ENCODE measurements at places on chromosomes 12 and 14.

GRCh38 chr12:8697120-8697475, 693 bp upstream of the RIMKLB start:
- peak; percentile 34 for DNase-seq

GRCh38 chr14:55488204-55488603, 47.8 kb upstream of the TBPL2 start:
- DNase-seq, result no peak

DNA sequence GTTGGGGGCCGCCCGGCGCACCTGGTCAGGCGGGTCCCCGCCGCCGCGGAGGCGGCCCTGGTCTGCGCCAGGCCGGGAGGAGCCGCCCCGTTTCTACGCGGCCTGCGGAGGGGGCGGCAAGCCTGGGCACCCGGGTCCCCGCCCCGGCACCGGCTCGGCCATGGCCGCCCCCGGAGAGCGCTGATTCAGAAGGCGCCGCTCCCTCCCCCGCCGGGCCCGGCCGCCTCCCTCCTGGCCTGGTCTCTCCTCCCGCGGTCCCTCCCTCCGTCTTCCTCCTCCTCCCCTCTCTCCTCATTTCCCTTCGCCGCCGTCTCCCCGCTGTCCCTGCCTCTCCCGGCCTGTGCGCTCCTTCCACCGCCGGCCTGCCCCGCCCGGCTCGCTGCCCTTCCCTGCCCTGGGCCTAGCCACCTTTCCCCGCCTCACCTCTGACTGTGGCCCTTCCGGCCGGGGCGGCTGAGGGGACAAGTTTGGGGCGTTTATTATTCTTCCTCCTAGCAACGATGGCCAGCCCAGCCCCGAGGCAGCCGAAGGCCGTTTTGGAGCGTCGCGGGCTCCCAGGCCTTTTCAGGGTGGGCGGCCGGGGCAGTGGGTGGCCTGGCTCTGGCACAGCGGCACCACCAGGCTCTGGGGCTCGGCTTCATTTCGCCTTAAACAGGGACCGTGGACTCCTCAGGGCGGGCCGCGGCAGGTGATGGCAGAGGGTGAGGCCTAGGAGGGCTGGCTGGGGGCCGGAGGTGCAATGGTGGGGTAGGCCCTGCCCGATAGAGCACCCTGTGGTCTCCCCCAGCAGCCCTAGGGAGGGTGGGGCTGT, 768 bp downstream of the CEP170B start:
- DNase-seq, result peak; percentile 70

DNA sequence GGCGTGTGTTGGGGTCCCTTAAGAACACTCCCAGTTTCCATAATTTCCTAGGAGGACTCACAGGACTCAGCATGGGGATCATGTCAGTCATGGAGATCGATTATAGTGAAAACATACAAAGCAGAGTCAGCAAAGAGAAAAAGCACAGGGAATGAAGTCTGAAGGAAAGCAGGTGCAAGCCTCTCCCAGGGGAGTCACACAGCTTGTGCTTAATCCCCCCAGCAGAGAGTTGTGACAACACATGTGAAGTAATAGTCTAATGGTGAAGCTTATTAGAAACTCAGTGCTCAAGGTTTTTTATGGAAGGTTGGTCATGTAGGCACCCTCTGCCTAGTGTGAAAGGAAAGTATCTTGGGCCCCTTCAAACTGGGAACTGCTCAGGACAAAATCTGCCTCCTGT, 149.0 kb upstream of the SEL1L start:
- no peak for DNase-seq

- DNase-seq, result no peak
These were observed 18.8 kb downstream of the PLXNC1 start for GRCh38 chr12:94167071-94167755.

DNA sequence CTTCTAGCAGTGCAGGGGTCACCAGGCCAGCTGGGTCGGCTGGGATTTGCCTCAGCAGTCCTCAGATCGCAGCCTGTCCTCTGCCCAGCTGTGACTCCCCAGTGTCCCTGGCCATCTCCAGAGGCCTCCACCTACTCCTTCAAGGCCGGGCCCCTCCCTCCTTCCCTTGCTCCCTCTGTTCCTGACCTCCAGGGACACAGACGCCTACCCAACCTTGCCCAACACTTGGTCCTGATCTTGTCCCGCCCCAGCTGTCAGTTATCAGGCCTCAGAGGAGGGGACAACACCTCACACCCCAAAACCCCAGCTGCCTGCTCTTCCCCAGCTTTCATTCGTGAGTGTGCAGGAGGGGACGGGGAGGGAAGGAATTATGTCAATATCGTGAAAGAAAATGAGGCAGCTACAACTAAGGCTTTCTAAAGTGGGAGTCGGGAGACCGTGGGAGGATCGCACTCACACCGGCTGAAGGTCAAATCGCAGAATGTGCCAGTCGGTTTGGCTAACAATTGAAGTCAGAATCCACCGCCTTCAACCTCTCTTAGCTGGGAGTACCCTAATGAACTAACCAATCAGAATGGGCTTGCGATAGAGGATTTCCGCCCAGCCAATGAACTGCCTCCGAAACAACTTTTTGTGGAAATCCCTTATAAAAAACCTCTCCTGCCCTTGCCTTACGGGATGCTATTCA, 9.4 kb upstream of the PLBD2 start:
- DNase-seq, result no peak

- DNase-seq, result no peak
These were observed 10.1 kb downstream of the TMEM179 start for GRCh38 chr14:104594310-104595046.

DNA sequence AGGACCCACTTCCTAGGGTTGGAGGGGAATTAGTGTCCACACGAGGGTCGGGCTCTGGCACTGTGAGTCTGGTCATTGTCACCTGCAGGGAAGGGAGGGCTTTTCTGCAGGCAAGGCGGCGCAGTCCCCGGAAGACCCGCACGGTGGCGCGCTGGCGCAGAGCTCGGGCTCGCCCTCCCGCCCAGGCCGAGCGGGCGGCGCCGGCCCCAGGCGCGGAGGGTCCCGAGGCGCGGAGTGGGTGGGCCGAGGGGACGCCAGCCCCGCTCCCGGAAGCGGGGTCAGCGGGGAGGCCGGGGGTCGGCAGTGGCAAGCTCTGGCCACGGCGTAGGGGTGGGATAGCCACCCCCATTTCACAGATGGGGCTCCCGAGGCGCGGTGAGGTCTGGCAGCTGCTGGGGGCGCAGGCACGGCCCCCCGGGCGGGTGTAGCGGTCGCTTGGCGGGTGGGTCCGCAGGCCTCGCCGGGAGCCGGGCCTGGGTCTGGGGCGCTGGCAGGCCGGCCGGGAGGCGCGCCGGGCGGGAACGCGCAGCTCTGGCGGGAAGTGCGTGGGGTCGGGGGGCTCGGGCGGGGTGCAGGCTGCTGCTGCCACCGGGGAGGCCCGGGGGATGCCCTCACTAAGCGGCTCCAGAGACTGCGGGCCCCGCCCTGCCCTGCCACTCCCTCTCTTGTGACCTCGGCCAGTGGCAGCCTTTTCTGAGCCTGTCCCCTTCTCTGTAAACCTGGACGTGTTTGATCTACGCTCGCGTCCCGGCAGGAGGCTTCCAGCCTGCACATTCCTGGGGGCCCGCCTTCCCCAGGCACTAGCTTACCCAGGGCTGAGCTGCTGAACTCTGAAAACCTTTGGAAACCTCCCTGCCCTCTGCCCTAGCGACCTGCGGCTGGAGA, 46.1 kb downstream of the CYP46A1 start:
- peak; percentile 22 for DNase-seq

- DNase-seq, result no peak
These were observed 30.3 kb upstream of the CLIP1 start for GRCh38 chr12:122452701-122453285.

DNA sequence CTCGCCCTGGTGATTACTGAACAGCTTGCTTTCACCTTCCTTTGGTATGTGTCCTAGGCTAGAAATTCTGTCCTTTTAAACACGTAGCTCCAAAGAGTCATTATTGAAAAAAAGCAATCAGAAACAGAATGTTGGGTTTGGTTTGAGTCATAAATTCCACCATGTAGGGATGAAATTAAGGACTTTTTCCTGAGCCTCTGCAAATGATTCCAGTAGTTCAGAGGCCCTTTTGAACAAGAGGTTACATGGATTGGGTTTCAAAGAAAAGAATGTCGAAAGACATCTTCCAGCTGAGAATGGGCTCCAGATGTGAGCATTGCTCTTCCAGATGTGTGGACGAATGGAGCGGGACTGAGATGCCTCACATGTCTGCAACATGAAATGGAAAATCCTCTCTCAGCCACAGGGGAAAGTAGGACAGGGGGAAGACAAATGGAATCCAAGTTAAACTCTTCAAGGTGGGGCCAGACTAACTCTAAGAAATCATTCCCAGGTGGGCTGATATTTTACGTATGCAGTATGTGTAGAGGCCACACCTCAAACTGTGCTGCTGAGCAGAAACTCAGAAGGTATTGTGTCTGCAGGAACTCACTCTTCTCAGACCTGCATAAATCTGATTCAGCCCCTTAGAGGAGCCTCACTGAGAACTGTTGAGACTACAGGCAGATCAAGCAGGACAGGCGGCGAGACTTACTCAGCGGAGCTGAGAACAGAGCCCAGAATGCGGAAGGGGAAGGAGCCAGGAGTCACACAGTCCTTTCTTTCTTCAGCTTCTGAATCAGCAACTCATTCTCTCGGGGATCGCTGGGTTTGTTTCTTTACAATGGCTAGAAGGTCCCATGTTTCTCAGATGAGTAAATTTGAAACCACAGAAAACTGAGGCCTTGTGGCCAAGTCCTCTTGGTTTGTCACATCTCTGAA, 23.3 kb upstream of the EMP1 start:
- DNase-seq, result peak; percentile 98

GRCh38 chr12:127550271-127550670, 716.7 kb upstream of the TMEM132C start:
- peak; percentile 48 for DNase-seq

- DNase-seq, result no peak
These were observed 953.3 kb downstream of the TRHDE start for GRCh38 chr12:73225371-73225937.

GRCh38 chr12:22733756-22734155, 108.8 kb downstream of the ETNK1 start:
- peak; percentile 73 for DNase-seq

DNA sequence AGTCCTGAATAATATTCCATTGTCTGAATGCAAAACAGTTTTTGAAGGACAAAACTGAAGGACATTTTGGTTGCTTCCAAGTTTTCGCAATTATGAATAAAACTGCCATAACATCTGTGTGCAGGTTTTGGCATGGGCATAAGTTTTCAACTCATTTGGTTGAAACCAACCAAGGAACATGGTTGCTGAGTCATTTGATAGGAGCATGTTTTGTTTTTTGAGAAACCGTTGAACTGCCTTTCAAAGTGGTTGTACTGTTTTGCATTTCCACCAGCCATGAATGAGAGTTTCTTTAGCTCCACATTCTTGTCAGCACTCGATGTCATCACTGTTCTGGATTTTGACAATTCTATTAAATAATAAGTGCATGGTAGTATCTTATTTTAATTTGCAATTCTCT, 23.0 kb upstream of the GSG1 start:
- DNase-seq, result peak; percentile 37

- DNase-seq, result no peak
These were observed 23.6 kb downstream of the BDKRB1 start for GRCh38 chr14:96279564-96279963.

DNA sequence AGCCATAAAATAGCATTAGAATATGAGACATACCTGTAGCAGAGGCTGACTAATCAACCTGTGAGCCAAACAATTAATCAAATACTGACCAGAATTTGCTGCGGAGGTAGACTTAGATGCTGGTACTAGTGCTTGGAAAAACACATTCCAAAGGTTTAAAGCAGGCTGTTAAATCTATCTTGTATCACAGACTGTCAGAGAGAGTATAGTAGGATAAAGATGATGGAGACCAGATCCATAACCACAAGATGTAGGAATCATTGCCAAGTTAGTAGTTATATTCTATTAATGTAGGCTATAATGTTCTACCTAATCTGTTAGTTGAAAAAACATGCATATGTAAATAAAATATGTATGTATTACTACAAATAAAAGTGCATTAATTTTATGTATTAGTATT, 726.2 kb downstream of the SLC6A15 start:
- DNase-seq, result no peak

DNA sequence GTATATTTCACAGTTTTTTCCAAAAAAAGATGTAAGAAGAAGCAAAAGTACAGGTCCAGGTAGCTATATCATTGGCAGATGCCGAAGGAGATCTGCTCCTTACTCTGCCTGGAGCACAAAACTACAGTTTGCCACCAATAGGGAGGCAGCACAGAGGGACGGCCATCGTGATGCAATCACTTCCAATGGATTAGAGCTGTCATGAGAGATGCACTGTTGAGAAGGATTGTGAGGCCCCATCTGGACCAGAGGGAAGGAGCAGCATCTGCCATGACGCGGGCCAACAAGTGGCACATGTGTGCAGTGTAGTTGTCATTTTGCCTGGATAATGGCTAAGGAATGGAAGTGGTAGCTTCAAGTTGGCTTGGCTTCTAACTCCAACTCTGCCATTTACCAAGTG, 318.8 kb upstream of the FKBP4 start:
- DNase-seq, result no peak

DNA sequence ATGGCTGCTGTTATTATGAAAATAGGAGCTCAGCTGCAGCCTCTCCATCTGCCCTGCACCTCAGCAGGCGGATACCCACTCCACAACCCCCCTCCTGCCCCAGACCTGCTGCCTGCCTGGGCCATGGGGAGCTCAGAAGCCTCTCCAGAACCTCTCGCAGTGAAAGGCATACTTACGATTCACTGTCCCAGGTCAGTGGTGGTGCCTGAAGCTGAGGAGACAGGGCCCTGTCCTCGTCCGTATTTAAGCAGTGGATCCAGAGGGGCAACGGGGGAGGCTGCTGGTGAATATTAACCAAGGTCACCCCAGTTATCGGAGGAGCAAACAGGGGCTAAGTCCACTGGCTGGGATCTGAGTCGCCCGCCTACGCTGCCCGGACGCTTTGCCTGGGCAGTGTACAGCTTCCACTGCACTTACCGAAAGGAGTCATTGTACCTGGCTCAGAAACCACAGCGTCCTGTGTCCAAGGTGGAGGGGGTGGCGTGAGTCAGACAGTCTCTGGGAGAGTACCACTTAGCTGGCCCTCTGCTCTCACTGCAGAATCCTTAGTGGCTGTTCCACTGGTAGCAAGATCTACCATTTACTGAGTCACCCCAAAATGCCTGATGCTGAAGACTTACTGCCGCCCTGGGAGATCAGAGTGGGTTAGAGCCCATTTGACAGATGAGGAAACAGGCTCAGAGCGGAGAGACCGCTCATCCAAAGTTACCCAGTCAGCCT, at the start of gene SERPINA1:
Gene SERPINA1 (minus strand): TSS at position 219 of the 720 bp plus-strand sequence. CDS start 5,365 bp downstream, outside the sequence.
- peak; percentile 51 for DNase-seq

DNA sequence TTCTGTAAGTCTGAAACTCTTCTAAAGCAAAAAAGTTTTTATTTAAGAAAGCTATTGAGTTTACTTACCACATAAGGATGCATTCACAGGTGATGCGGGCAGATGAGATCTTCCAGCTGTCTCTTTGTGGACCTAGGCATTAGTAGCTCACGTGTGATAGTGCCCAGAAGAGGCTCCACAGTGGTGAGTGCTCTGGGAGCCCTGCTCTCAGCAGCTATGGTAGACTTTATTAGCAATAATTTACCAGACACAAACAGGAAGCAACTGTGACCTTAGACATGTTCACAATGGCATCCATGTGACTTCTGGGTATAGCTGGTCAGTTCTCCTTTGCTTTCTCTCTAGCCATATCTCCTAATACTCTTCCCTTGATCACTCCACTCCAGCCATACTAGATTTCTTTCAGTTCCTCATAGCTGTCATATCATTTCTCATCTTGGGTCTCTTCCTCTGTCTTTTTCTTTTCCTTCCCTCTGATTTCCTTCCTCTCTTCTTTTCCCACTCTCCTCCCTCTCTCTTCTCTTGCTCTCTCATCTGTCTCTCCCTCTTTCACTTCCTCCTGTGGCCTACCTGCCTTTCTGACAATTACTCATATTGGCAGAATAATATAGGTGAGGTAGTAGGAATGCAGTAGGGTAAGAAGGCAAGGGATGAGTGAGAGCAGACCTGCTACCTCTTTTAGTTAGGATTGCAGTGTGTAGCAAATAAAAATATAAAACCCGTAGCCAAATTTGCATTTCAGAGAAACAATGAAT, 75.2 kb upstream of the SCAF11 start:
- no peak for DNase-seq
